ENCODE measurements at places on chromosomes 11 and 22.

DNA sequence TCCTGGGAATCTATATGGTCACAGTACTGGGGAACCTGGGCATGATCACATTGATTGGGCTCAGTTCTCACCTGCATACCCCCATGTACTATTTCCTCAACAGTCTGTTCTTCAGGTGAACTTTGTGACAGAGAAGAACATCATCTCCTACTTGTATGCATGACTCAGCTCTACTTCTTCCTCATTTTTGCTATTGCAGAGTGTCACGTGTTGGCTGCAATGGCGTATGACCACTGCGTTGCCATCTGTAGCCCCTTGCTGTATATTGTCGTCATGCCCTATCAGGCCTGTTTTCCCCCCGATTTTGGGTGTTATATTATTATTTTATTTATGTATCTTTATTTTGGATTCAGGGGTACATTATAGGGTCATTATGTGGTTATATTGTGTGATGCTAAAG, 2.4 kb upstream of the OR8G1 start:
- no peak for DNase-seq

- DNase-seq: no peak
Measured at GRCh38 chr11:19163617-19164016, 38.2 kb downstream of the CSRP3 start.

DNA sequence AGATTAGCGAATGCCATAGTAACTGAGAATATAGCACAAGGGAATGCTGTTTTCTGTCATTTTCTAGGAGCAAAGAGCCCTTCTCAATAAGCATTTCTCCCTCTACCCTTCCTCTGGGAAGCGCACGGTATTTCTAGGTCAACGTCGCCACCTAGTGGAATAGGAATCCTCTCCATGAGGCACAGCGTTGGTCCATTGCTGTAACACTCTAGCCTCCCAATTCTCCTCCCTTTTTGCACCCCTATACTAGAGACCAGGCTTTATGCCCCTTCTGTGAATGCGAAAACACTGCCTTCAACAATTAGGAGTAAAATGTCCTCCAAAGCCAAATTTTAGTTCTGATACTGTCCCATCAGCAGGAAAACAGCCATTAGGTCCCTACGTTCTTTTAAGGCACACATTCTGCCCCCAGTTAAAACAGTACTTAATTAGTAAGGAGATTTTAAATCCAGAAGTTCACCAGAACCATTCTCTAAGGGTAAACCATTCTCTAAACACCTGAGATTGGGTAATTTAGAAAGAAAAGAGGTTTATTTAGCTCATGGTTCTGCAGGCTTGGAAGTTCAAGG, 12.8 kb upstream of the HYLS1 start:
- DNase-seq: peak; percentile 6

DNA sequence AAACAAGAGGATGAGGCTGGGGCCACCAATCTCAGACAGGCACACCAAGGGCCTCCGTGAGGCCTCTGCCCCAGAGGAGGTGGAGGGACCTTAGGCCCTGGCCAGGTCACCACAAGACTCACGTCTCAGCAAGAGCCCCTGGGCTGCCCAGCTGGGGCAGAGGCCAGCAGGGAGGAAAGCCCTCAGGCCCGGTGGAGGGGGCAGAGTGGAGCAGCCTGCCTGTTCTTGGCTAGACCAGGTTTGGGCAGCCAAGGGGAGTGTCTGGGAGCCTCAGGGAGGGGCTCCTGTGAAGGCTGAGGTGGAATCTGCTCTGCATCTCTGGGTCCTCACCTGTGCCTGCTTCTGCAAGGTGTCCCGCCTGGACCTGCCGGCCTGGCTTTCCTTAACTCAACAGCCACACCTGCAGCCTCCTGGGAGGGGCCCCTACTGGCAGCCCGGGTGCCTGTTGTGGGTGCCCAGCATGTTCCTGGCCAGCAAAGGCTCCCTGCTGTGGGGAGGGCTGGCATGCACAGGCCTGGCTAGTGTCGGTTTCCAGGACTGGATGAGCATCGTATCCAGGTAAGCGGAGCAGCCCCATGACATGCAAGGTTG, 11.9 kb downstream of the TTLL12 start:
- no peak for DNase-seq

Data from C1 segment of cervical spinal cord (tissue), 14 donors.